GM03348 (cell line): ENCODE measurements at places on chromosomes 6 and 20.

DNA sequence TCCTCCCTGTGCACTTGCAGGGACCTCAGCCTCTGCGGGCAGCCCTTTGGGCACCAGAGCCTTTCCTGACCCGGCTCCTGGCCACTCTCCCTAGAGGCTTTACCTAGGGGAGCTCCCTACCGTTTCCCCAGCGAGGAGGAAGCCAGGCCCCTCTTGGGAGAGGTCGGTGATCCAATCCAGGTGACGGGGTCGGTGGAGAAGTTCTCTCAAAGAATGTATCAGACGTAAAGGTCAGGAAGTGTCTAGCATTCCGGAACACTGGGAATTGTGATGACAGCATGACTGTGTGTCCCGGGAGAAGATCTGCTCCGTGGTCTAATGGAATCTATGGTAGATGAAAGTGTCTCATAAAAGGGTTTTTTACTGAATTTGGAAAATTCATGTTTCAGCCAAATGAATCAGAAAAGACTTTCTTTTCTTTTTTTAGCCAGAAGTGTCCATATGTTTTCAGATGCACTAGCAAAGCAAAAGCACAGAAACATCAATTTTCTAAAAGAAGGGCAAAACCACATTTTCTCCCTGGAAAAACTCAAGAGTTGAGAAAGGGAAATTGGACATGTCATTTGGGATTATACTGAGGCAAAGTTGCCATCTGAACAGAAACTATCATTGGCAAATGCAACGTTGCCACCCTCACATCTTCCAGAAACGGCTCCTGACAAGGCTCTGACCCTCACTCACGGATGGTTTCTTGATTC is 289.4 kb downstream of the THBS2 start:
- DNase-seq, result peak; percentile 69

DNA sequence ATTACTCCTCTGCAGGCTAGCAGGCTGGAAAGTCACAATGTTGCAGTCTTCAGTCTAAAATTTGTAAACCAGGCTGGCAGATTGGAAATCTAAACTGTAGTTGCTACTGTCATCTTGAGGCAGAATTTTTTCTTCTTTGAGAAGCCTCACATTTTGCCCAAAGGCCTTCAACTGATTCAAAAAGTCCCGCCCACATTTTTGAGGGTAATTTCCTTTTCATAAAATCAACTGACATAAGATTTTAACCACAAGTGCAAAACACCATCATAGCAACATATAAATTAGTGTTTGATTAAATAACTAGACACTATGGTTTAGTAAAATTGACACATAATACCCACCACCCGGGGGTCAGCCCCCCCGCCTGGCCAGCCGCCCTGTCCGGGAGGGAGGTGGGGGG is 28.4 kb downstream of the HLA-C start:
- DNase-seq, result no peak

DNA sequence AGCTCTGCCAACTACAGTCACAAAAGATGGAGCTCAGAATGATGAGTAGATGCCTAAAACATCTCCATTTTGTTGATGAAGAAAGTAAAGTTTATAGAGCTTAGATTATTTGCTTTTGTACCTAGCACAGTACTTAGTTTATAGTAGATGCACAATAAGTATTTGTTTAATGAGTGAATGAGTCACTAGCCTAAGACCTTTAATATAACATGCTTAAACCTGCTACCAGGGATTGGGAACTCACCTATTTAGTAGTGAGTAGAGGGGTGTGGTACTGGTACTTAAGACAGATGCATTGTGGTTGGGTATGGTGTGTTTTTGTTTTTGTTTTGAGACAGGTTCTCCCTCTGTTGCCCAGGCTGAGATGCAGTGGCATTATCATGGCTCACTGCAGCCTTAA is 35.8 kb downstream of the TRIM38 start:
- no peak for DNase-seq

- DNase-seq, result no peak
Measured at GRCh38 chr20:51182571-51182970, 159.7 kb upstream of the KCNG1 start.

DNA sequence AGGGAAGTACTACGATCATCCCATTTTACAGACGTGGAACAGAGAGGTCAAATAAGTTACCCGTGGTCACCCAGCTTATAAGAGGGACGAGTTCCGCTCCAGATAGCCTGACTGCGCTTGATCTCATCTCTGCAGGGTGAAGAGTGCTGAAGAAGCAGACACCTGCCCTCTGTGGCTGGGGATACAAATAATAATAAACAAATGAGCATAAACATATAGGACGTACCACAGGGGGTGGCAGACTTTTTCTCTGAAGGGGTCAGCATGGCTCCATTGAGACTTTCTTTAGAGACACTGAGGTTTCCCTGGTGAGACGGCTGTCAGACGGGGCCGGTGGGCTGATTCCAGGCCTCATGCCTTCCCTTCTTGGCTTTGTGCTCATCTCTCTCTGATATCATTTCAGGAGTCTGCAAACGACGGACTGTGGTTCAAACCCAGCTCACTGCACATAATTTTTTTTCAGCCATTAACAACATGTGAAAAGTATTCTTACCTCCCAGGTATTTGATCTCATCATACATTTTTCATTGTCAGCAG is 47.1 kb downstream of the IRF4 start:
- DNase-seq, result no peak

DNA sequence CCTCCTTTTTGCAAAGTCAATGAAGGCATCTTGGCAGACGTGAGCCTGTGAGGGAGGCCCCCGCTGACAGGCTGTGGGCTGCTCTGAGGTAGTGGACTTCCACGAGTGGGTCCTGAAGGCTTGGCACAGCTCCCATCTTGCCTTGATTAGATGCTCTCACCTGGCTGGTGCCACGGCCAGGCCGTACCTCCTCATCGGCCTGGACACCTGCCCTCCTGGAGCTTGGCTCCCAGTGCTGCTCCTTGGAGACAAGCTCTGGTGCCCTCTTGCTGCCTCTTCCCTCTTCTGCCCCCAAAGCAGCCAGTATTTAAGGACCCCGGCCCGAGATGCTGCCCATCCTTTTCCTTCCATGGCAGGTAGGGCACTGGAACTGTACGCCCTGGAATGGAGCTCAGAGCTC is 93.5 kb downstream of the ERMARD start:
- no peak for DNase-seq

DNA sequence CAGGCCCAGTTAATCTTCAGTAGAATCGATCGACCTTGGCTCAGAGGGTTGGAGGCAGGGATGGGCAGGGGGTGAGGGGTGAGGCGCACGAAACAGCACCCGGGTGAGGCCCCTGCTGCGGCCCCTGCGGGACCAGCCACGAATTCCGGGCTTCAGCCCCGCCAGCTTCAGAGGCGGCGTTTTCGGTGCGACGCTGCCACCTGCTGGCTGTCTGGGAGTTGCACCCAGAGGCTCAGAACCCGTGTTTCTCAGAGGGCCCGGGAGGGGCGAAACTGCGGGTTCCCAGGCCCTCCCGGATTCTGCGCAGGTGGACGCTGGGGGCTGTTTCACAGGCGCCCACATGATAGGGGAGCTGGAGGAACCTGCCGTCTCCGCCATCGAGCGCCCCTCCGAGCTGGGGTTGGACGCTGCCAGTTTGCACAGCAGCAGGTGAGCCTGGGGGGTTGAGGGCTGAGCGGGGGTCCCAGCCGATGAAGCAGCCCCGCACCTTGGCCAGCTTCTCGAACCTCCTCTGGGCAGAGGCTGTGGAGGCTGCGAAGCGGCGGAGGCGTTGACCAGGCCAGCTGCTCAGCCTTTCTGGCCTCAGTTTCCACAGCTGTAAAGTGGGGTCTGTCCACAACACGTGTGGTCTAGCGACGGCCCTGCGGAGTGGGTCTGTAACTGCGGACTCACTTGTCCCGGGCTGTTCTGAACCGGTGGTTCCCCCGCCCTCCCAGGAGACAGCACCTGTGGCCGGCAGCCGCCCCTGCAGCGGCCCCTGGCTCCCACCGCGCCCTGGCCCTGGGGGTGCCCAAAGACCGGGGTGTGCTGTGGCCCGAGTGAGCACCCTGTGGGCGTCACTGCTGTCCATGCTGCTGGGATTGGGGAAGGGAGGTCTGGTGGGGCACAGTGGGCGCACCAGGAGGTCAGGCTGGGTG is 2.5 kb upstream of the BHLHE23 start:
- DNase-seq, result peak; percentile 94

DNA sequence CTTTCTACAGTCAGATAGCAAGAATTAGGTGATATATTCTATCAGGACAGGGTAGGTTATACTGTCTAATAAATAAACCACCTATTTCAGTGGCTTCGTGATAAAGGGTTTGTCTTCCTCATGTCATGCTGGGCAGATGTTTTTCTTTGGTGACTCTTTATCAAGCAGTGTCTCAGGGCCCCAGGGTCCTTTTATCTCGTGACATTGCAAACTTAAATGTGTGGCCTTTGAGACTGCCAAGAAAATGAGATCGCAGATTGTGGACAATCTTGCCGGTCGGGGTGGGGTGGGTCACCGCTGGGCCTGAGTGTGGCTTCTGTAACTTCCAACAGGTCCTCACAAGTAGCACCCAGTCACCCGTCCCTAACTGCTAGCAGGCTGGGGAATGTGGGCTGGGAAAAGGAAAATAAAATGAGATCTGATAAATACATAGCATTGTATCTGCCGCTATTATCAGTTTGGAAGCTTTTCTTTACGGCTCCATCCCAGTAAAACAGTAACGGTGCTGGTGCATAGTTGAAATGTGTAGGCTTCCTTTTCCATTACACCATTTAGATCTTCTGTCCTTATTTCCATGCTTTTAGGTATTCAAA is 50.5 kb upstream of the BMP6 start:
- no peak for DNase-seq

DNA sequence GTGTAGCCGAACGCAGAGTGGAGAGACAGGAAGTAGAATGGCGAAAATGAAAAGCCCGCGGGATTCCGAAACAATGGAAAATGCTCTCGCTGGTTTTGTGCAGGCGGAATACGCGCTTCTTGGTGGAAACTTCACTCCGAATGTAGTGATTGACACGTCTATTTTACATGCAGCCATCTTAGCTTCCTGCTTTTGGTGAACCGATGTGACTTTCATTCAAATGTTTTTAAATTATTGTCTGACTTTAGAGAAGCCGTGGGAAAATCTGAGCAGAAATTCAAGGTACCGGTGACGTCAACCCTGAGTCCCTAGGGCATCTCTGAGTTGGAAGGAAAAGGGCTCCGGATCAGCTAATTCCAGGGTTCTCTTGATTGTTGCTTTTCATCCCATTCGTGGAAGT is 11.4 kb downstream of the GPX5 start:
- DNase-seq, result no peak

DNA sequence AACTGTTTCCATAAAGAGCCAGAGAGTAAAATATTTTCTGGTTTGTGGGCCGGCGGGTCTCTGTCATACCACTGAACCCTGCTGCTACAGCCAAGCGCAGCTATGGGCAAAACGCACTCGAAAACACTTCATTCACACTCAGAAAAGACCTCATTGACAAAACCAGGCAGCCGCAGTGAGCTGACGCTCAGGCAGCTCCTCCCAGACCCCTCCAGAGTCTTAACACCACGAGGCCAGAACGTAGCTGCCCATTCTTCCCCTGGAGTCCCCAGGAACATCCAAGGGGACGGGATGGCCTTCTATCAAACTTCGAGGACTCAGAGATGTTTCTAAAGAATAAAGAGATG is 35.6 kb upstream of the ZBP1 start:
- peak; percentile 7 for DNase-seq

GRCh38 chr6:11744753-11745152 is 33.9 kb downstream of the ADTRP start:
- DNase-seq, result peak; percentile 76

DNA sequence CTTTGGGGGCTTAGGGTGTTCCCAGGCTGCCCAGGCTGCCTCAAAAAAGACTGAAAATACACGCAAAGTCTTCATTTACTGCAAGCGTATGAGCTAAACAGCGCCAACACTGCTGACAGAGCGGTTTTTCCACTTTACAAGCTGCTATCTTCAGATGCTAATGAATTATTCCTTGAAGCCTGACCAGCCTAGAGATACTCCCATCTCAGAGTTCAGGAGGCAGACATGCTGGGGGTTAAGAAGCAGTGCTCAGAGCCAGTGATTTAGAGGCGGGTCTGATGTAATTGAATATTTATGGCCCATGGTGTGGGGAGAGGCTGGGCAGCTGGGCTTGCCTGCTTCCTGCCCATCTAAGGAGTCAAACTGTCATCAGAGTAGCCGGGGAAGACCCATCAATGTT is 241.4 kb downstream of the SLC24A3 start:
- DNase-seq, result no peak

DNA sequence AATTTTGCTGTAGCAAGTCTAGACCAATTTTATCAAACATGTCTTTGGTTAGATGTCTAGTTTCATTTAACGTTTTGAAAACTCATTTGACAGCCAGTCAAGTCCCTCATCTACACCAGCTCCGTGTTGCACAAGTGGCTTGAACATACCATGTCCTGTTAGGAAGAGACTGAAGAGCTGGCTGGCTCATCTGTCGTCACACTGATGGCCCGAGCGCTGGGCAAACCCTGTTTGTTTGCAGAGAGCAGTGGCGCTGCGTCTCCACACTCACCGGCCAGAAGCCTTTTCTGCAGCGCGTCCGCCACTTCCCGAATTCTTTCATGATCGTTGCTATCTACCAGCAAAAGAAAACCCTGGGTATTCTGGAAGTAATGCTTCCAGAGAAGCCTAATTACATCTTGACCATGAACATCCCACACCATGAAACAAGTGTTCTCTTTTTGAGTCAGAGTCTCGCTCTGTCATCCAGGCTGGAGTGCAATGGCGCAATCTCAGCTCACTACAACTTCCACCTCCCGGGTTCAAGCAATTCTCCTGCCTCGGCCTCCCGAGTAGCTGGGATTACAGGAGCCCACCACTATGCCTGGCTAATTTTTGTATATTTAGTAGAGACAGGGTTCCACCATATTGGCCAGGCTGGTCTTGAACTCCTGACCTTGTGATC is 10.7 kb upstream of the TCFL5 start:
- no peak for DNase-seq

GRCh38 chr20:49886571-49887213 is 28.6 kb downstream of the SPATA2 start:
- DNase-seq, result no peak

- no peak for DNase-seq
Measured at GRCh38 chr6:143608906-143609305, 68.9 kb upstream of the PHACTR2 start.

- DNase-seq, result no peak
Measured at GRCh38 chr20:8344106-8344505, 212.0 kb downstream of the PLCB1 start.

DNA sequence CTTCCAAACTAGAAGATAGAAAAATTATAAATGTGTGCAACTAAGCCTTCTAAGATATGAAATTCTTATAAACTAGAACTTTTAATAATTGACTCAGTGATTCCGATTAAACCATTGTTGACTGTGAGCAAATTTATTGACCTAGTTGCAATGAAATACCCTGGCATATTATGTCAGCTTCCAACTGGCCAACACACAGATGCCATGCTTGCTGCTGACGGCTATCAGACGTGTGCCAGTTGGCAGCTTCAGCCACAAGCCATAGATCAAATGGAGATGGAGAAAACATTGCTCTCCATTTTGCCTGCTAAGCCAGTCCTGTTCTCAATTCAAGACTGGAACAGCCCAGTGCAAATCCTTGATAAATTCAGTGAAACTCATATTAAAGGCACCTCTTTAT is 101.7 kb upstream of the HDGFL1 start:
- DNase-seq, result no peak

DNA sequence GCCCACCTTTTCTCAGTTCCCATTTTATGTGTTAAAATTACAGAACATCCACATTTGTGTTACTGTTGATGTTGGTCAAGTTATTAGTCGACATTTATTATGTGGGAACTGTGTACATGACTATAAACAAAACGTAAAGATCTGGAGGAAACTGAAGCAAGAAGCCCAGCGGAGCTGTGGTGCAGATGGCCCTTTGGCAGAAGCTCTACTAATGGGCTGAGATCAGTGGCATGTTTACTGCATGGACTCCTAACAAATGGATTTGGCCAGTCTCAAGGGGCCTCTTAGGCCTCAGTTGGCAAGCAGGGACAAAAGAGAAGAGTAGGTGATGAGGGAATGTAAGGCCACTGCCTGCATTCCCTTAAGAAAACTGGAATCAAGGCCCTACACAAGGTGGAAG is 282.1 kb upstream of the TCF21 start:
- no peak for DNase-seq
